ENCODE measurements at places on chromosomes 3 and 15. TPM values are rescaled to one million over a fixed set of nuclear protein-coding genes. Genes with fewer than 3 reads are reported as not detected.

DNA sequence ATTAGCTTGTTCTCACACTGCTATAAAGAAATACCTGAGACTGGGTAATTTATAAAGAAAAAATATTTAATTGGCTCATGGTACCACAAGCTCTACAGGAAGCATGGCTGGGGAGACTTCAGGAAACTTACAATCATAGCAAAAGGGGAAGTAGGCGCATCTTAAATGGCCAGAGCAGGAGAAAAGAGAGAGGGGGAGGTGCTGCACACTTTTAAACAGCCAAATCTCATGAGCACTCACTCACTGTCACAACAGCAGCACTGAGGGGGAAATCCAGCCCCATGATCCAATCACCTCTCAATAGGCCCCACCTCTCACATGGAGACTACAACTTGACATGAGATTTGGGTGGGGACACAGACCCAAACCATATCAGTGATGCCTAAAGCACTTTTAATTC lies 82.5 kb downstream of the DCLK3 start:
- no peak for DNase-seq

GRCh38 chr3:192869131-192870031 lies 48.3 kb downstream of the MB21D2 start:
- peak; percentile 67 for DNase-seq

DNA sequence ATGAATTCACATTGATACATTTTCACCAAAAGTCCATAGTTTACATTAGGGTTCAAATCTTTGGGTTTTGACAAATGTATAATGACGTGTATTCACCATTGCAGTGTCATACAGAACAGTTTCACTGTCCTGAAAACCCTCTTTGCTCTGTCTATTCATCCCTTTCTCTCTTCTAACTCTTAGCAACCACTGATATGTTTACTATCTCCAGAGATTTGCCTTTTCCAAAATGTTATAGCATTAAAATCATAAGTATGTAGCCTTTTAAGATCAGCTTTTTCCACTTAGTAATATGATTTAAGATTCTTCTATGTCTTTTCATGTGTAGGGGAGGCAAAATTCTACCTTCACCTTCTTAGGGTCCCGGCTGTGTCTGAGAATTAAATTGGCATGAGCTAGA lies 203.8 kb downstream of the TPRG1 start:
- DNase-seq, result no peak

DNA sequence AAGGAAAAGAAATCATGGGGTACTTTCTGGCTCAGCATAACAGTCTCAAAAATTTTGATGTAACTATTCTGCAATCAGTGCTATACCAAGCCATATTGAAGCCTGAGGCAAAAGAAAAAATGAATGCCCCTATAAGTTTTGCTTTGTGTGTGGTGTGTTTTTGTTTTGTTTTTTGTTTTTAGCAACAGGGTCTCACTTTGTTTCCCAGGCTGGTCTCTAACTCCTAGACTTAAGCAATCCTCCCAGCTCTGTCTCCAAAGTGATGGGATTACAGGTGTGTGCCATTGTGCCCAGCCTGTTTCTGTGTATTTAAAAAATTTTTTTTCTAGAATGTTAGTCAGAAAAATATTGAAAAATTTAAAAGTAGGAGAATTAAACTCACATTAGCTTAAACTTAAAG lies 93.2 kb downstream of the ZNF280D start:
- DNase-seq, result no peak

DNA sequence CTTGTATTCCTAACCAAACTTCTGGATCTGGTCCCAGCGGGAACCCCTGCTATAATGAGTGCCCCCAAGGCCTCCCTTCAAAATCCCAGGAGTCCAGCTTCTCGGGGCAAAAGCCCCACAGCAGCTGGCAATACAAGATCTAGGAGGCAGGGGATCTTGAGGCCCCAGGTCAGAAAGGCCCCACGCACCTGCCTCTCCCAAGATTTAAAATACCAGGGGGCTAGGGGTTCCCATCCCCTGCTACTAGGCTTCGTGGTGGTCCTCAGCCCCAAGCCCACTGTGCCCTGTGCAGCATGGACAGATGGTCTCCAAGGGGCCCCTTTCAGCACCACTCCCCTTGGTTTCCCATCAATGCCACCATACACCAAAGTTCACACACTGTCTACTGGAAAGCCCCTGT lies 15.8 kb upstream of the CYP11A1 start:
- DNase-seq, result no peak

GRCh38 chr3:101827211-101828174 lies 21.8 kb upstream of the NFKBIZ start:
- peak; percentile 84 for DNase-seq

- DNase-seq, result no peak
These were observed 547.3 kb downstream of the MECOM start for GRCh38 chr3:169116056-169116693.

GRCh38 chr3:195060531-195061291 lies 210.2 kb downstream of the XXYLT1 start:
- no peak for DNase-seq

- DNase-seq, result peak; percentile 76
These were observed 113.2 kb downstream of the TCF12 start for GRCh38 chr15:57031605-57032004.

DNA sequence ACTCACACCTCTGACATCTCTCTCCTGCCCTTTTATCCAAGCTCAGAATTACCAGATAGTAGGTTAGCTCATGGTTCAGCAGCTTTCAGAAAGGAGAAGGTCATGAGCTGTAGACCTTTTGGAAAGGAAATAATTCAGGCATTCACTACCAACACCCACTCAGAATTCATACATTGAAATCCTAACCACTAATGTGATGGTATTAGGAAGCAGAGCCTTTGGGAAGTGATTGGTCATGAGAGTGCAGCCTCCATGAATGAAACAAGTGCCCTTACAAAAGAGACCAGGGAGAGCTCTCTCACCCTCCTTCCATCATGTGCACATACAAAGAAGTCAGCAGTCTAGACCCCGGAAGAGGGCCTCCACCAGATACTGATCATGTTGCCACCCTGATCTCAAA lies 315.8 kb upstream of the CCDC54 start:
- DNase-seq, result peak; percentile 10

DNA sequence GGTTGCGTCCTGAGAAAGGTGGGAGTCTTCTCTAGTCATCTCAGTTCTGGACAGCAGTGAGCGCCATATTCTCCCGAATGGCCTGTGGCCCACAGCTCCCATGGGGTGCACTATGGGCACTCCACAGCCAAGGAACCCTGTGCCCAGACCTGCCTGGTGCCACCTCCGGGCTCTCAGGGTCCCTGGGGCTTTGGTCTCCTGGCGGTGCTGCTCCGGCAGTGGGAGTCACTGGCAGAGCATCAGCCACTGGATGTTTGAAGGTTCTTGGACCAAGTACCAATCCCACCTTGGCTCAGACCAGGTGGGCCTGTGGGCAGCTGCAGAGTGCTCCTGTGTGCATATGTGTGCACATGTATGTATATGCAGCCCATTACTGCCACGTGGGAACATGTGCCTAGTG lies 68.3 kb upstream of the RPL32 start:
- no peak for DNase-seq

DNA sequence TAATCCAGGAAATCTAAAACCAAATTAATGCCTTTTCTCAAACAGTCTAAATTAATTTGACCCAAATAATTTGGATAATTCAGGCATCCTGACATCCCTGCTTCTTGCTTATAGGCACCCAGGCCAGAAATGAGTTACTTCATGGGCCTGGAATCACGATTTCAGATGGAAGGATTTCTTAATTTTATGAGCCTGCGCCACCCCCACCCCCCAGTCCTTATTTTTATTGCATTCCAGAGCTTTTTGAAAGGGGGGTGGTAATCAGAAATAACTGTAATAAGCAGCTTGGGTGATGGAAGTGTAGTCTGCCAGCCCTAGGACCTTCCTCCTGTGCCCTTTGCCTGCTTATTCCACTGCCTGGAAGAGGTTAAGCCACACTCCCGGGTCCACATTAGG lies 1.3 kb downstream of the AP2M1 start:
- DNase-seq, result no peak

The FOXB1 gene
- not detected for total RNA-seq

The MESP2 gene
- 0.28 TPM for total RNA-seq

The SCAMP2 gene
- 25.8 TPM for total RNA-seq

The SHF gene
- 1.8 TPM for total RNA-seq

The ROPN1 gene
- not detected for total RNA-seq

The DLEC1 gene
- not detected for total RNA-seq

The HESX1 gene
- 0.36 TPM for total RNA-seq
